Karpas-422 (cell line): ENCODE measurements at places on chromosomes 4 and X.

DNA sequence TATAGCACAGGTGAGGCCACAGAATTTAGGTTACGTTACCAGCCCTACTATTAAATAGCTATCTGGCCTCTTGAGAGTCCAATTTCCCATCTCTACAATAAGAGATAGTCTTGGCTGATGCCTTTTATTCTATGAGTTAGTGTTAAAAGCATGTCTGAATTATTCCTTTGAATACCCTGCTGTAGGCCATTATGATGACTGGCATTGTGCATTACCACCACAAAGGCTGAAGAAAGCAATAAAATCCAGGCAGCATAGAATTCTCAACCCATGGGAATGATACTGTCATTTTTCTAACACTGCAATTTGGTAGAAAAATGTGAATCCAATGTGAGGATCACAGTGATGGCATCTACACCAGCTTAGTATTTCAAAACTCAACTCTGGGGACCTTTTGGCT lies 51.4 kb downstream of the OTC start:
- no peak overlapping the region for H3K27ac ChIP-seq
- H3K36me3 ChIP-seq, result no peaks in the 10 kb centered on the region
- H3K4me3 ChIP-seq, result no peak overlapping the region
- no peak for DNase-seq
- no peaks in the 10 kb centered on the region for H3K4me1 ChIP-seq

DNA sequence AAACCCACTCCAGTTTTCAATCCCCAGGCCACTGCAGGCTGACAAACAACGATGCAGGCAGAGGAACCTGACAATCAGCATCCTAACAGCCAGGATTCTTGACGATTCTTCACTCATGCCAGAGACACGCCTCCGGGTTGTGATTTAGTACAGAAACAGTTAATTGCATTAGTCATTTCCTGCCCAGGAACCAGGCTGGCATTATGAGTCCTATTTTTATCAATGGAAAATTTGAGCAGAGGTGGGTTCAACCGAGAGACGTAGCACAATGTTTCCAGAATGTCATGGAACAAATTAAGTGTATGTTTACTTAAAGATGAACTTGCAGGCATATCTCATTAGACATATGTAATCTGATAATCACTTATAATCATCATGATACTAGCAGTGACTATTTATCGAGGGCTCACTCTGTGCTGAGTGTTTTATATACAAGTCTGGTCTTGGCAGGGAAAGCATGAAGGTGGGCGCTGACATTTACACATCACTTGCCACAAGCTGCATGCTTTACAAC lies 159.7 kb downstream of the NSUN7 start:
- DNase-seq, result no peak
- H3K36me3 ChIP-seq, result no peaks in the 10 kb centered on the region
- H3K27me3 ChIP-seq, result no peaks in the 10 kb centered on the region
- no peak overlapping the region for H3K27ac ChIP-seq
- no peak overlapping the region for H3K4me3 ChIP-seq

- no peak overlapping the region for H3K4me3 ChIP-seq
- H3K27ac ChIP-seq, result no peak overlapping the region
- H3K36me3 ChIP-seq, result no peaks in the 10 kb centered on the region
- no peaks in the 10 kb centered on the region for H3K27me3 ChIP-seq
- no peak for DNase-seq
These were observed 220.7 kb upstream of the CNKSR2 start for GRCh38 chrX:21153503-21153902.

DNA sequence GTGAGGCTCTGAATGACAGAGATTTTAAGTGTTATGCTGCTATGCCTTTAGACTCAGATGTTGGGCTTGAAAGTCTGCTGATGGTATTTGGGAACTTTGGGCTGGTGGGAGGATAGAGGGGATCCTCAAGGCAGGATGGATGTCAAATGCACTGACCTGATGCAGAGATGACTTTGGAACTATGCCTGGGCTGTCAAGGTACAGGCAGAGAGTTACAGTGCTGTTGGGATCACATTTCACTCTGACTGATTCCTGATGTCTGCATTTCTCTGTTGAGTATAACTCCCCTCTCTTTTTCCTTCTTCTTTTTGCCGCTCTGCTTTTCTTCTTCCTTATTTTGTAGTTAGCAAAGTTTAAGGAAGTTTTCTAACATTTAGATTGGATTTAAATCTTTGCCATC lies 271.8 kb upstream of the ARX start:
- H3K27ac ChIP-seq, result no peak overlapping the region
- no peaks in the 10 kb centered on the region for H3K4me1 ChIP-seq
- H3K4me3 ChIP-seq, result no peak overlapping the region
- DNase-seq, result no peak
- H3K36me3 ChIP-seq, result no peaks in the 10 kb centered on the region

DNA sequence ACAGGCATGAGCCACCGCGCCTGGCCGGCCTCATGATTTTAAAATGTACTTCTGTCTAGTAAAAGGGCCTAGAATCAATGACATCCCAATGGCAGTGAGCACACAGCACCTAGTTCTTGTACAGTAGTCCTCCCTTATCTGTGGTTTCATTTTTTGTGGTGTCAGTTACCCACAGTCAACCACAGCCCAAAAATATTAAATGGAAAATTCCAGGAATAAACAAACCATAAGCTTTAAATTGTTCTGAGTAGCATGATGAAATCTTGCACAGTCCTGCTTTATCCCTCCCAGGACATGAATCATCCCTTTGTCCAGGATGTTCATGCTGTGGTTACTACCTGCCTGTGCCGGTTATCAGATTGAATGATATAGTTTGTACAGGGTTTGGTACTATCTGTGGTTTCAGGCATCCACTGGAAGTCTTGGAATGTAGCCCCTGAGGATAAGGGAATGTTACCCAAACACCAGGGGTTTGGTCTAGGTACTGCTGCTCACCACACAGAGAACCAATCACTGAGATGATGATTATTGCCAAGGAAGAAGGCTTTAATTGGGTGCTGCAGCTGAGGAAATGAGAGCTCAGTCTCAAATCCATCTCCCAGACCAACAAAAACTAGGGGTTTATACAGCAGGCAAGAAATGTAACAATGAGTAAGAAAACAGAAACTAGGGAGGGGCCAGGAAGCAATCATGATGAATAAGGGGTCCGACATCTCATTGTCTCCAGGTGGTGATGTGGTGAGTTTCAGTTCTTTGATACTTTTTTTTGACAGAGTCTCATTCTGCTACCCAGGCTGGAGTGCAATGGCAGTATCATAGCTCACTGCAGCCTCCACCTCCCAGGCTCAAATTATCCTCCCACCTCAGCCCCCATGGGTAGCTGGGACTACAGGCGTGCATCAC lies 16.2 kb upstream of the FHL1 start:
- no peak overlapping the region for H3K27ac ChIP-seq
- H3K36me3 ChIP-seq, result no peaks in the 10 kb centered on the region
- no peak overlapping the region for H3K4me3 ChIP-seq
- no peaks in the 10 kb centered on the region for H3K27me3 ChIP-seq

DNA sequence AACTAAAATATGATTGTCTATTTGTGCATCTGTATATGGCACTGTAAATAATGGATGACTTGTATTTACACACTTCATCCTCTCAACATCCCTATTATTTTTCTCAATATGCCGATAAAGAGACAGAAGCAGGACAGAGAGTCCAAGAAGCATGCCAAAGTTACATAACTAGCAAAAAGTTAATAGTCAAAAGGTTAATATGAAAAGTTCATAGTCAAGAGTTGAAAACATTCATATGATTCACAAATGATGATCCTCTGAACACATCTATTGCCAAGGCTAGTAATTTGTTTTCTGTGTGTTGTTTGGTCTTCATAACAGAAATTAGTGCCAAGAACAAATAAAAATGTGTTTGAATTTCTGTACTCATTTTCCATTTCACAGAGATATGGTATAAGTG lies 231.0 kb downstream of the ADAMTS3 start:
- H3K4me1 ChIP-seq, result no peaks in the 10 kb centered on the region
- H3K27ac ChIP-seq, result no peak overlapping the region
- H3K27me3 ChIP-seq, result no peaks in the 10 kb centered on the region
- no peak for DNase-seq
- H3K36me3 ChIP-seq, result no peaks in the 10 kb centered on the region

DNA sequence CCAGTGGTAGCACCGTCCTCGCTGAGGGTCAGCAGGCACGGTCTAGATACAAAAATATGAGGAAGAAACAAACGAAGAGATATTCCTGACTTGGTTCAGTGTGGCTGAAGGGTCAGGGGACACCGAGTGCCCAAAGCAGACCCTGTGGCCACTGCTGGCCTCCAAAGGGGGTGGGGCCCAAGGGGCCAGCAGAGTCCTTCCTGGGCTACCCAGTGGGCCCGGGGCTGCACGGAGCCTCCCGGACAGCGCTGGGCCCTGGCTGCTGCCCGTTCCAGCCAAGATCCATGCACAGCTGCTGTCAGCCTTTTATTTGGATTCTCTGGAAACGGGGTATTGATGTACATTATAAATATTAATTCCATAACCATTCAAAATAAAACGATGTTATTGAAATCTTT lies 20.4 kb downstream of the NELFA start:
- H3K27ac ChIP-seq, result no peak overlapping the region
- H3K4me3 ChIP-seq, result no peak overlapping the region
- H3K4me1 ChIP-seq, result no peaks in the 10 kb centered on the region; the same call in 1 of the 2 replicates
- H3K27me3 ChIP-seq, result no peaks in the 10 kb centered on the region
- H3K36me3 ChIP-seq, result no peaks in the 10 kb centered on the region
- DNase-seq, result no peak

- no peaks in the 10 kb centered on the region for H3K36me3 ChIP-seq
- no peaks in the 10 kb centered on the region for H3K27me3 ChIP-seq
- DNase-seq, result no peak
- H3K4me3 ChIP-seq, result no peak overlapping the region
These were observed 7.9 kb upstream of the GNRHR start for GRCh38 chr4:67762086-67762485.

- no peaks in the 10 kb centered on the region for H3K4me1 ChIP-seq
- H3K4me3 ChIP-seq, result no peak overlapping the region
- no peaks in the 10 kb centered on the region for H3K27me3 ChIP-seq
- H3K27ac ChIP-seq, result no peak overlapping the region
- DNase-seq, result no peak
- H3K36me3 ChIP-seq, result no peaks in the 10 kb centered on the region
These were observed 50.4 kb upstream of the SCRG1 start for GRCh38 chr4:173449380-173449717.

DNA sequence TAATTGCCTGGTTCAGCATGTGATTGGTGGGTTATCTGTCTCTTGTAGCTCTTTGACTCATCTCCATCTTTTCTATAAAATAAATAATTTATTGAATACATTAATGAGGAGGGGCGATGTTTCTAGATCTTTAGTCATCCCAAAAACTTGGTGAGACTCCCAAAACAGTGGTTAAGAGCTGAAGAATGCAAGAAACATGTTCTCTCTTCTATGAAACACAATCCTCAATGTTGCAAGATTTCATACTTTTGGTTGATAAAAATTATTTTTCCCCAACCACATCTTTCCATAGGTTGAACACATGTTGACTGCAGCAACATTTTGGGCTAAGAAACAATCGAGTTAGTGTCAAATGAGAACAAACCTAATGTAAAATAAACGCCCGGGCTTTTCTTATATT lies 1.2 kb upstream of the TMEM47 start:
- DNase-seq, result no peak
- H3K27ac ChIP-seq, result no peak overlapping the region
- no peak overlapping the region for H3K4me3 ChIP-seq
- H3K36me3 ChIP-seq, result no peaks in the 10 kb centered on the region
- H3K27me3 ChIP-seq, result no peaks in the 10 kb centered on the region
